ENCODE measurements at places on chromosomes 5 and 9.

DNA sequence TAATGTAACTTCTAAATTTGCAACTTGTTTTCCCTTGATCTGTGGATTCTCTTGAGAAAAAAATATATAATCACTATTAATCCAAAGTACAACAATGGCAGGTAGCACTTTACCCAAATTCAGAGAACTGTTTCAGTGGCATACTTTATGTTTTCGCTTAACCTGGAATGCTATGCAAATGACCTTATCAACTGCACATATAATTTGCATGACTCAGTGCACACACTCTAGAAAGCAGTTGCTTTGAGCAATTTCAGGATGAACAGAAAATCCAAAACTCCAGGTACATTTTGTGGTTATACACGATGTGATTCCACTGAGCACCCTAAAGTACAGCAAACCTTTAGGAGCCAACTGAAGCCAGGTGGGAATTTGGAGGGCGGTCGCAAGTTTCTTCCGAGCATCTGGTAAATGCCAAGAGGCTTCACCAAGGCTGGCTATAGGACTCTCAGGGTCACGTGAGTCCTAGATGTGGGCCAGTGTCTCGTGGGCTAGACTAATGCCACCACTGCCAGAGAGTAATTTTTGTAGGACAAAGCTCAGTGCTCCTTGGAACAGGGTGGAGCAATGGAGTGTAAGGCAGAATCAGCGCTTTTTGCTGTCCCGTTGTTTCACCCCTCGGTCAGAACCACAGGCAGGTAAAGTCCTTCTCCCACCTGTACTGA is 37.3 kb downstream of the DMGDH start:
- DNase-seq, result no peak

GRCh38 chr9:34580358-34580757 is 9.2 kb downstream of the CNTFR start:
- no peak for DNase-seq

- peak; percentile 45 for DNase-seq
Measured at GRCh38 chr9:37163299-37163698, 42.9 kb downstream of the ZCCHC7 start.

DNA sequence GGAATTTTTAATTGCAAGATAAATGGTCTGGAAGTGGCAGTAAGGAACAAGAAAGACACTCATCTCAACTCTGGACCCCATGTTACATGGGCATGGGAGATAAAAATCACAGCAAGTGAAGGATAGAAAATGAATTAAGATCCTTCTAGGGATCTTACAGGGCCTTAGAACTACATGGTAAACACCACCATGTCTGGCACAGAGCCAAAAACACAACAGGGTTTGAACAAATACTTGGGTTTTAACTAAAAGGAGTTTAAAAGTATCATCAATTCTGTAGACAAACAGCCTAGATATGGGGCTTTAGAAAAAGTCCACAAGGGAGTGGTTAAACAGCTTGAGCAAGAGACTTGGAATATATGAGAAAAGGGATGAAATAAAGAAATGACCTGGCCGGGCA is 366.4 kb downstream of the ARL15 start:
- DNase-seq, result no peak

DNA sequence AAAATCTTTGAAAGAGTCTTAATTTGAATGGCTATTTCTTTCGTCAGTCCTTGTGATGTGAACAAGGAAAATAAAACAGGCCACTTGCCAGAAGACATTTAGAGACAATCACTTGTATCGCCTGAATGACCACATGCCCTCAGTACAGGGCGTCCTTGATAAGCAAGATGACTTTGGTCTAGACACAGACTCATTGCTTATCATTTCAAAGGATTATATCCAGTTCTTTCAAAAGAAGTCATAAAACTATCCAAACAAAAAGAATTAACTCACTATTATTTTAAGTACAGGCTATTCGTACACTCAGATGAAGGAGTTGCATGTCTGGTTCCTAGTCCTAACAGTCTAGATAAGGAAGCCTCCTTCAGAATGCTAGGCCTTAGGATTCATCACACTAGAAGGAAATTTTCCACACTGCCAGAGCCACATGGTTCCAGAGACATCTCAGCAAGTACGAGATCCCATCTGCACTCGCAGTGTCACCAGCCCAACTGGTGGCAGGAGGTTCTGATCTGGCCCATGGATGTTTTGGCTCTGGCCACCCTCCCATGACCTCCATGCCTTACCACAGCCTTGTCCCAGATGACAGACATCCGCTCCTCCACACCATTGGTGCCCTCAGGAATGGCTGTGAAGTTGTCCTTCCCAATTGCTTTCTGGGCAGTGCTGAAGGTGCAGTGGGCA is 109.6 kb downstream of the DPYSL3 start:
- DNase-seq, result no peak

DNA sequence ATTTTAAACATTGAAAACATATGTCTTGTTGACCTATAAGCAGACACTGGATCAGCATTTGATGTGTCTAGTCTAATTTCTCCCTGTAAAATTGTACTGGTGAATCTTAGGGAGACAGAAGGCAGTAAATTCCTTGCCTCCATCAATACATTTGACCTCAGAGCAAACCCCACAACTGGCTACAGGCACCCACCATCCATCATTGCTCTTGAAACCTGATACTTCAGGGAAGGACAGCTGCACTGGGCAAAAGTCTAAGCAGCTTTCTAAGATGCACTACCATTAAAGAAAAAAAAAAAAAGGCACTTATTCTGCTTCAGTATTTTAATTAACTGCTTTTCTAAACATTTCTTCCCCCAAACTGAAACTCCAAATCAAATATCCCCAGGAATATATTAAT is 1051.3 kb upstream of the DMAC1 start:
- no peak for DNase-seq

GRCh38 chr9:77013206-77013931 is 6.1 kb upstream of the FOXB2 start:
- DNase-seq, result no peak

GRCh38 chr9:38178237-38178636 is 109.2 kb upstream of the SHB start:
- DNase-seq, result no peak

GRCh38 chr9:19994296-19994695 is 205.5 kb upstream of the SLC24A2 start:
- DNase-seq, result no peak

GRCh38 chr9:36864491-36865410 is 169.3 kb downstream of the PAX5 start:
- DNase-seq, result no peak

GRCh38 chr5:122736086-122736845 is 38.6 kb upstream of the SNX2 start:
- no peak for DNase-seq
